Activated T-helper 1 cell treated with anti-CD3 and anti-CD28 coated beads, Interleukin-2, amount 50 U/mL, for 16 hours (primary cell): ENCODE measurements at places on chromosomes 6 and 20.

- DNase-seq = no peak
Observed at GRCh38 chr6:157563611-157564284, 182.8 kb downstream of the ZDHHC14 start.

- DNase-seq = no peak
Observed at GRCh38 chr20:10659651-10660601, 13.9 kb downstream of the JAG1 start.

DNA sequence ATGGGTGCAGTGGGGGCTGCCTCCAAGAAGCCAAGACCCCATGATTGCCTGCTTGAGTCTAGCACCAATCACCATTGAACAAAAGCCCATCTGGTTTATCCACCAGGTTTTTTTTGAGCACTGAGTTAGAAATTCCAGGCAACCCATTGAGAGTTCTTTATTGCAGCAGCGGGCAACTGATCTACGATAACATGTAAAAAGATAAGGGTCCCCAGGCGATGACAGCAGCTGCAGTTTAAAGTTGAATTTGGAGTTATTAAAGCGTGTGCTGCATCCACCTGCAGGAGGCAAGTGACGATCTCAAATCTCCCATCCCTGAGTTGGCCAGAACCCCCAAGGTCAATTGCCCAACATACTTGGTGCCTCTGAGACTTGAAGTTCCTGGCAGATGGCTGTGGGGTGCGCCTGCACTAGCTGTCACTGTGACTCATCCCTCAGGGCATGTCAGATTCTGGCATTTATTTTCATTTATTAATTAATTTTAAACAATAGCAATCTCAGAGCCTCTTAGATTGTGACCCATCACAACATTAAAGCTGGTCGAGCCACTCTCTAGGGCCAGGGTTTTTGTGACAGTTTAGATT is 290.4 kb upstream of the SULF2 start:
- no peak for DNase-seq

DNA sequence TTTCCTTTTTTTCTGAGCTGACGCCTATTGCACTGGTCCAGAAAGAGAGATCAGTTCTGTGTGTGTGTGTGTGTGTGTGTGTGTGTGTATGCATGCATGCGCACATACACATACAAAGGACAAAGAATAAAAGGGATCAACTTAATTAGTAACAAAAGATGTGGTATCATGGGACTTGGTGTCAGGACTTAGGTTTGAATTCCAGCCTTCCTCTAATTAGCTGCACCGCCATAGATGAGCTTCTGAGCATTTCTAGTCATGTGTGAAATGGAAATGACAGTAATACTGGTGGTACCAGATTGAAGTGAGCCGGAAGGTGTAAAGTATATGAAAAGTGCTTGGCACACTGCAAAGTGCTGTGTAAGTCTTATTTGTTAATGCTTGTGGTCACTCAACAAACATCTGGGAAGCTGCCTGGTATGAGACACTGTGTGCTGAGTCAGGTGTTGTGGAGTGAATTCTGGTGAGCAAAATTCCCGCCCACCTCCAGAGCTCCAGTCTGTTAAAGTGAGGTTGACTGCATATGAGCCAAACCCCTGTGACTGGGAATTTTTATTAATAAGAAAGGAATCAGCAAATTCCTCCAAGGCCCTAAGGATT is 12.4 kb downstream of the DAAM2 start:
- no peak for DNase-seq

- no peak for DNase-seq
Observed at GRCh38 chr6:166587631-166588413, 1.3 kb upstream of the RAMACL start.

DNA sequence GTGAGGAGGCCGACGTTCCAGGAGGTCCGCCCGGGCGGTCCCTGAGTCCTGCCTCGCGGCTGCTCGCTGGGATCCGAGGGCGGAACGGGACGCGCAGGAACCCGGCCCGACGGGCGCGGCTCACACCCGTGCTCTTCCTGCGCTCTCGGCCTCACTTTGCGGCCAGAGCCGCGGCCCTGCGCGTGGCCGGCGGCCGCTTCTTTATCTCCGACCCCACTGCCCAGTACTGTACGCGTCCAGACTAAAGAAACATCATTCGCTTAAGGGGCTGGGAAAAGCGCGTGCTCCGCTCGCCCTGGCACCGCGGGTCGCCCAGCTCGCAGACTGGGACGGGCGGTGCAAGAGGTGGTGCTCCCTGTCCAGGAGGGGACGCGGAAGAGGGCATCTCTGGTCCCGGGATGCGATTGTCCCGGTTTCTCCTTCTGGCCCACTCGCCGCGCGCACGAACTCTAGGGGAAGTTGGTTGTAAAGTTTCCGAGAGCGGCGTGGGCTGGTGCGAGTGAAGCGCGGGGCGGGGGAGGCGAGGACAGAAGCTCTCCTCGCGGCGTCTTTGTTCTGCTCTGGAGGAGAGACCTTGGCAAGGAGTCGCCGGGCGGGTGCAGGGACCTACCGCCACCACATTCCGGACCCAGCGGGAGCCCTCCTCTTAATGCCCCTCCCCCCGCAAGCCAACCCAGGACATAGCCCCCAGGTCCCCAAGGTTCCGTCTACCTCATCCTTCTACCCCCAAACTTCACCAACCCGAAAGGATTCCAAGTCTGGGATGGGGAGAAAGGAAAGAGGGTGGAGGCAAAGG is 71.0 kb downstream of the SOX4 start:
- no peak for DNase-seq

DNA sequence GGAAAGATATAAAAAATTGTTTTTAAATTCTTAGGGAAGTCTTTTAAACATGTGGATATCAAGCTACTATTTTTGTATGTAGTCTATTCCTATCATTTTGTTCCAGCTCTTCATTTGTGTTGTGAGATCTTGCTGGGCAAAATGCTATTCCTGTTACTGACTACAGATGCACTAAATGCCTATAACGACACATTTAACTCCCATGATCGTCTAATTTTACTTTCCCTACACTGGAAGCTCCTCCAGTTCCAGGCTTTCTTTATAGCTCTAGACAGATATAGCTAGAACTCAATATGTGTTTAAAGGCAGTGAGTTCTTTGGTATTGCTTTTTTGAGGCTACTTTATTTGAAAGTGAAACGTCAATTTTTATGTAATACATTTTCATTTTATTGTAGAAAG is 971.5 kb upstream of the CITED2 start:
- no peak for DNase-seq

DNA sequence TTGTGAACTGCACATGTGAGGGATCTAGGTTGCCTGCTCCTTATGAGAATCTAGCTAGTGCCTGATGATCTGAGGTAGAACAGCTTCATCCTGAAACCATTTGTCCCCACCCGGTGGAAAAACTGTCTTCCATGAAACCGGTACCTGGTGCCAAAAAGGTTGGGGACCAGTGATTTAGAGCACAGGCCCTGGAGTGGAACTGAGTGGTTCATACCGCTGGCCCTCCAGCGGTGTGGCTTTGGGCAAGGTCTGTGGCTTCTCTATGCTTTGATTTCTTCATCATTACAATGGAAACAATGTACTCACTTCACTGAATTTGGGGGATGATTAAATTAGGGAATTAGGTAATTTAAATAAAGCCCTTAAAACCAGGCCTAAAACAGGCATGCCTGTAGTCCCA is 36.3 kb downstream of the CD164 start:
- DNase-seq = no peak
